Erythroblast (primary cell): ENCODE measurements at places on chromosomes 6 and 20.

DNA sequence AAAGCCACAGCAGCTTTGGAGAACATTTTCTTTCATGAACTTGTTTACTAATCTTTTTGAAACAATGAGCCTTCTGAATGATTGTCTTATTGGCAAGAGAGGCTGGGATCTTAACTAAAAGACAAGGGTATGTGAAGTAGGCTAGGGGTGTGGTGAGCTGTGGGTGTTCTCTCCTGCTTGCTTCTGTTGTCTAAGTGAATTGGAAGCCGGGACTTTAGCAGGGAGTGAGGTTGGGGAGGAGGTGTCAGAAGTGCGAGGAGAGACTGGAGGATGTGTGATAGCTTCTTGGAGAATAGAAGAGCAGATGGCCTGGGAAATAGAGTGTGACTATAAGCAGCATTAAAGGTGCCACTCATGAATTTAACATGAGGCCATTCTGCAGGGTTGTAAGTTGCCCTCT, 562.8 kb downstream of the UTRN start:
- no peak for DNase-seq

DNA sequence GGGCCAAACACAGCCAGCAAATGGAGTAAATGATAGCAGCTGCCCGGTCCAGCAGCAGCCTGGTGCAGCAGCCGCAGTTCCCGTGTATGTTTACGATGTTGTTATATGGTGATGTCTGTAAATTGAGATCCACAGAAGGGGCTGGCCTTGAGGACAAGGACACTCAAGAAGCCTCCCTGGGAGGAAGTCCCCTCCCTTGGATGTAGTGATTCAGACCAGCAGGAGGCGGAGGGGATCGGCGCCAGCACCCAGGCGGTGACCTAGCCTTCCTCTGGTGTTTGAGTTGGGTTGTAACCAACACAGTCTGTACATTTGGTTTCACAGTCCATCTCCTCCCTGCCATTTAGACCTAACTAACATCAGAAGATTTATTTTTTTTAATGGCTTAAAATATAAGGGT, 187.8 kb downstream of the SYNDIG1 start:
- no peak for DNase-seq

- no peak for DNase-seq
These were observed 21.7 kb downstream of the CPXM1 start for GRCh38 chr20:2778602-2779321.

DNA sequence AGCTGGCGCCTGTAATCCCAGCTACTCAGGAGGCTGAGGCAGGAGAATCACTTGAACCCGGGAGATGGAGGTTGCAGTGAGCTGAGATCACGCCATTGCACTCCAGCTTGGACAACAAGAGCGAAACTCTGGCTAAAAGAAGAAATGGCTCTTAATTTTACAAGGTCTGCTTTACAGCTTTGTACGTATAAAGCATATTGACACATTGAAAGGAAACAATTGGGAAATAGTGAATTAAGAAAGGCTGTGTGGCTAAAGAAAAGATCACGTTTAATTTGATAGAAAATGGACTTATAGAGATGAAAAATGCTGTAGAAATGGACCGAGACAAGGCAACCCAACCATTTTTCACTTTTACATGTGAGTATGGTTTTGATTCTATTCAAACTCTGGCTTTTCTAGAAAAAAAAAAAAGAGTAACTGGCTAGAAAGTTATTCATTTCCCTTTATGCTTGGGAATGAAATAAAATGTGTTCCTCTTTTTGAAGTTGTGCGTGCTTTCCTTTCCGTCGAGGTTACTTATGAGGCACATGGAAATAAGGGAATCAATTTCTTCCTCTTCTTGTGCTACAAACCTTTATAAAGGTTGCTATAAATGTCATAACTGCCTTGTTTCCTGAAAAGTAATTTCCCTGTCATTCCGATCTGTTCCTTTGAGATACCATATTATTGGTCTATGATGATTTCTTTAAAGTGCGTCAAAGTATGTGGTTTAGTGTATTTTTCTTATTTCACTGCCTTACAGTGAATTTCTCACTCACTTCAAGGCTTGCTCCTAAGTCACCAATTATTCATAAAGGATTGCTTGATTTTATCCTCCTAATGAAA, 29.4 kb downstream of the PFDN4 start:
- DNase-seq, result no peak

DNA sequence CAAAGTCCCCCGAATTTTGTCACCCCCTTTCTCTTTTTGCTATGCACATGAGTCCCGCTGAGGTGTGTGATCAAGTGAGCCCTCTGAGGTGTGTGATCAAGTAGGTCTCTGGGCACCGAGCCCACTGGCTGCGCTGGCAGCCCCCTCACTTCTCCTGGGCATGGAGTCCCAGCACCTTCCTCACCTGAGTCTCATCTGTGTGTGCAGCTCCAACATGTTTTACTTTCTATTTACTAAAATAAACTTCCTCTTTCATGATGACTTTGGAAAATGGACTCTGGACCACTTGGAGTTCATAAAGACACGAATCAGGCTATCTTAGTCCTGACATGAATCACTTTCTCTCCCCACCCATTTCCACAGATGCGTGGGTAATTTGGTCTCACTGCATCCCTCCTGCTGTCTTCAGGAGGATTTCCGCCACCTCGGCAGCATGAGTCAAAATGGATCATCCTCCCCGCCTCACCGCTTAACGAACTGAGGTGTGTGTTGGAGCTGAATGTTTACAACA, 39.8 kb downstream of the PRDM1 start:
- peak; percentile 50 for DNase-seq

GRCh38 chr6:148682990-148683389, 63.8 kb upstream of the UST start:
- DNase-seq, result no peak

DNA sequence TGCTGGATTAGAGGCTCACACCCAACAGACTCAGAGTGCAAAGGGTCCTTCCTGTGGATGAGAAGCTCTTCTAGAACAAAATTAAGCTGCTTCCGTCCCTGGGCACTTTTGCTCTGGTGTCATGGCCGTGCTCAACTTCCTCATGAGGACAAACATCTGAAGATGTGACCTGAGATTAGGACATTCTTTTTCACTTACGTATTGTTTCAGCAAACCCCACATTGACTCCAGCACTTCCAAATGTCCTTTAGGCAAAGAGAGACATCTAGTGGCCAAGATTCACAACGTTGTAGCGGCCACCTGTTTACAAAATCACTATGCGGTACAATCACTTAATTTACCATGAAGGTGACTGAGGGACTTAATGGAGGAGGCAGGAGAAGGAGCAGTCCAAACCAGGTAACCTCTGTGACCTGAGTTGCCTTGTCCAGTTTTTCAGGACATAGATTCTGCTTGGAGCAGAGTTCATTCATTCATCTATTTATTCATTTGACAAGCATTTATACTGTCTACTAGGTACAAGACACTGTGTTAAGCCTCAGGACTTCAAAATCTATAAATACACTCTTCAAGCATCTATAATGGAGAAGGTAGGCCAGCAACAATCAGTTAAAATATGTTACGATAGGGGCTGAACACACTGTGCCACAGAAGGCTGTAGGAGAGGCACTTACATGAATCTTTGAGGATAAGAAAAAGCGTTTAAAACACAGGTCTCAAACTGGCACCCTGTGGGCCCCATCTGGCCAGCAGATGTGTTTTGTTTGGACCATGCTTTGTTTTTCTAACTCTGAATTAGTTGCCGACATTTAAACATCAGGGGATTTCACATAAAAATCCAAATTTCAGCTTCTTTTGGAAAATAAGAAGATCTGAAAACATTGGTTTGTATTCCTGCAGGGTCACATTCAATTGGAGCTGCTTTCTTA, 5.6 kb upstream of the ADGRF1 start:
- DNase-seq, result peak; percentile 66
